ENCODE measurements at places on chromosomes 7 and 10.

DNA sequence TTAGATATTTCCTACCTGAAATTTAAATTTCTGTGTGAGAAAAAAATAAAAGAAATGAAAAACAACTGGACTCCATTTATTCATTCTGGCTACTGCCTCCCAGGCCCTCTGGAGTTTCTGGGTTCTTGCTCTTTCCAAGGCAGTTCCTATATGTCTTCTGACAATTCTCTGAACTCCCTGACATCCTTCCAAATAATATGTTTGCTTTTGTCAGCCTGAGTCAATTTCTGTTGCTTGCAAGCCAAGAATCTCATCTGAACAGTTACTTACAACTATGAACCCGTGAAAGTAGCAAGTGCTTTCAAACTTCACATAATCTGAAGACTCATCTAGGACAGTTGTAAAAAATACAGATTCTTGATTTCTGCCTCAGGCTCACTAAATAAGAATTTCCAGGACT, 216.7 kb upstream of the NPVF start:
- DNase-seq, result no peak

- no peak for DNase-seq
These were observed 49.0 kb upstream of the PCGF5 start for GRCh38 chr10:91171485-91171884.

DNA sequence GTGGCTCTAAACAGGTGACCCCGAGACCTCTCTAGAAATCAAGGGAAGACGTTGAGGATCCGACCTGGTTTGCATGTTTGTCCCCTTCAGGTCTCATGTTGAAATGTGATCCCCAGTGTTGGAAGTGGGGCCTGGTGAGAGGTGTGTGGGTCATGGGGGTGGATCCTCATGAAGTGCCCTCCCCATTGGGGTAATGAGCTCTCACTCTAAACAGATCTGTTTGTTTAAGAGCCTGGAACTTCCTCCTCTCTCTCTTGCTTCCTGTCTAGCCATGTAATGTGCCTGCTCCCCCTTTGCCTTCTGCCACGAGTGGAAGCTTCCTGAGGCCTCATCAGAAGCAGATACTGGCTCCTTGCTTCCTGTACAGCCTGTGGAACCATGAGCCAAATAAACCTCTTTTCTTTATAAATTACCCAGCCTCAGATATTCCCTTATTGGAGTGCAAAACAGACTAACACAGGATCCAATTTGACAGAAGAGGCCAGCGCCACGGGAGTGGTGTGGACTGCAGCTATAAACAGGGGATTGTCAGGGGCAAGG, 10.8 kb upstream of the POLM start:
- DNase-seq, result no peak

GRCh38 chr10:52950578-52950977, 178.0 kb upstream of the MBL2 start:
- DNase-seq, result no peak

- no peak for DNase-seq
These were observed 10.9 kb upstream of the KIAA1549 start for GRCh38 chr7:138992052-138992531.

- no peak for DNase-seq
These were observed 22.0 kb downstream of the GRM3 start for GRCh38 chr7:86665669-86666068.

DNA sequence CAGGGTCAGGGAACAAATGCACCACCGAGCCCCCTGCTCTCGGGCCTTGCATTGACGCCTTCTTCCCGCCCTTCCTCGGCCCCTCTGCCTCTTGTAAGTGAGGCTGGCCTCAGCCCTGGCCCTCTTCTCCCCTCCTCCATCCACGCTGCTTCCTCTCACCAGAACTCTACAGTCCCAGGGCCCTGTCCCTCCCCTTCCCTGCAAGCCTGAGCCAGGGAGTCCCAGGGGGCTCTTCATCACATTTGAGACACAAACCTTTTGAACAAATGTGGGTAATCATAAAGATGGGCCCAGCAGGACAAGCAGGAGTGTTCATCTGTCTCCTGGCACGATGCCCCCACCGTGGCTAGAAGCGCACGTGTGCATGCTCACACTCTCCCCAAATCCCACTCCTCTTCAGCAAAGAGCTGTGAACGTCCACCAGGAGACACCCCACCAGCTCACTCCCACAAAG, 57.7 kb downstream of the SLIT1 start:
- DNase-seq, result no peak

DNA sequence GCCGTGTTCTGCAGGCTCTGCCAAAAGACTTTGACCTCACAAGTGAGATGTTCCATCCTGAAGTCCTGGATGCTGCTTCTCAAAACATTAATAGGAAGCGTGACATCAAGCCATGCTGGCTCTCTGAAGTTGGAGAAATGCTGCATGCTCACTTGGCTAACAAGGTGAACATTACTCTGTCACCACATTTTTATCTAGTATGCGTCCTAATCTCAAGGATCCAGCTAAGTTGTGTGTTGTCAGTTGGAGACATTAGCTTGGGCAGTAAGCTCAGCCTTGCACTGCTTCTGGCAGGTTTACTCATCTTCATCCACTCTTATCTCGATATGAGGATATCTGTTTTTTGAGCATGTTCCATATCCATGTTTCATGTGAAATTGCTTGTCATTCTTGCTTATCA, 165.2 kb downstream of the SDK1 start:
- no peak for DNase-seq

DNA sequence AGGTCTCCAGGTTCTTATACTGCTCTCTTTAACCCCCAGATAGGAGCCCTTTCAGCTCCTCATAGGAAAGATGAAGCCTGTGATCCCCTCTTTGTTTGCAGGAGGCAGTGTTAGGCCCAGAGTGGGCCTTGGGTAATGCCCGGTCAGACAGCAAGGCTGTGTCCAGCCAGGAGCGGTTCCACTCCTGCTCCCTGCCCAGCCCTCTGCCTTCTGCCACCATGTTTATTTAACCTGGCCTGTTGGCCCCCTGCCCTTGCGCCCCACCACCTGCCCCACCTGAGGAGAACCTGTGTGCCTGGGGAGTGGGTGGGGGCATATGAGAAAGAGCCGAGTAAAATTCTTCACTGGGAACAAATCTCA, 24.3 kb downstream of the CDH23 start:
- DNase-seq, result no peak

GRCh38 chr10:623477-624311, 65.8 kb downstream of the DIP2C start:
- no peak for DNase-seq

DNA sequence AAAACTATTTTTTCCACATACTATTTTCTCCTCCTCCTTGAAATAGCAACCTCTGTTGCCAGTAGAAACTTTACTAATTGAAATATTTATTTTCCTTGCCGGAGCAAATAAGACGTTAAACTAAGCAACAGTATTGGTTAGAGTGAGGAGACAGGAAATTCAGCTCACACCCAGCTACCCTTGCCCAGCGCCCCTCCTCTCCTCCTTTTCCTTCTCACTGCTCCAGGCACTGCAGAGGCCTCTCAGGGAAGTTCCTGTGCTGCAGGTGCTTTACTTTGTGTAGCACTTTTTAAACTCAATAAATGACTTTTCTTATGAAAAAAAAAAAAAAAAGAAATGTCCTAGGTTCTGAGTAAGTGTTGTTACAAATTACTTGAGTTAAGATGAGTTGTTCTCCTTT, 134.0 kb downstream of the SEMA3E start:
- DNase-seq, result no peak

- DNase-seq, result no peak
These were observed 91.7 kb upstream of the IFRD1 start for GRCh38 chr7:112358513-112358912.

DNA sequence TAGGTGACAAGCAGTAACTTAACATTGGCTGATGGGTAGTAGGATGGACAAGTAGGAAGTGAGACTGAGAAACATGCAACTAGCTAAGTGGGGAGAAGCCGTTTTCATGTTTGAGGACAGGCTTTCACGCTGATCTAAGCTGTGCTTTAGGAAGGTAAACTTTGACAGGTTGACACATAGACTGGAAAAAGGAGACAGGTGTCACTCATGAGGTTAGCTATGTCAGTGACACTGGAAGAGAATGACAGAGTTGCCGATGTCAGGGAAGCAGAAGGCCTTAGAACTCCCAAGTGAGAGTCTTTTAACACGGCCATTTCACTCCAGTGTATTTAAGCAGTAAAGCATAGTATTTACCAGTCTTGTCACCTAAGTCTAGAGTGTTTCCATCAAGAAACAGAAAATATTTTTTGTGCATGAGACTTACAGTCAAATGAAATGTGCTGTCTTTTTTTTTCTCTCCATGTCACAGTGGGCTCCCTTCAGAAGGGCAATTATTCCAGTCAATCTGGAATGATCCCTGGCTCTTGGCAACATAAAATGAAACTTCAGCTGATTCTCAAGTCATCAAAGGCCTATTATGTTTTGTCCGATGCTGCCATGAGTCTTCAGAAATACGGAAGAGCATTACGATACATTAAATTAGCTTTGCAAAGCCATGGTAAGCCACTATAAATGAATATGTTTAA, 20.6 kb downstream of the EDRF1 start:
- no peak for DNase-seq

- no peak for DNase-seq
These were observed 380 bp downstream of the NAT16 start for GRCh38 chr7:101179713-101180112.

DNA sequence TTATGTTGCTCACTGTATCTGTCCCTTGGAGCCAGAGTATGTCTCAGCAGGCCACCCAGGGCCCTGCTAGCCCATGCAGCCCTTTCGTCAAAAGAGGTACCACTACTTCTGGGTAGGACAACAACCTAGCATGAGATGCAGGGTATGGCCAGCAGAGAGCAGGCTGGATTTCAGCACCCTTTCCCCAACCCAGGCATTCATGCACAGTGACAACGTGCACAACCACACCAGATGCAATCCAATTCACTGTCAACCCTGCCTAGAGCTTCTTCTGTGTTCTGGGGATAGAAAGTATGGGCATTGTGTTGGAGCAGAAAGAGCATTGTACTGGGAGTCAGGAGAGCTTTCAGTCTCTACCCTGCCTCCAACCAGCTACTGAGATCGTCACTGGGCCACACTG, 37.9 kb downstream of the JAZF1 start:
- DNase-seq, result no peak

DNA sequence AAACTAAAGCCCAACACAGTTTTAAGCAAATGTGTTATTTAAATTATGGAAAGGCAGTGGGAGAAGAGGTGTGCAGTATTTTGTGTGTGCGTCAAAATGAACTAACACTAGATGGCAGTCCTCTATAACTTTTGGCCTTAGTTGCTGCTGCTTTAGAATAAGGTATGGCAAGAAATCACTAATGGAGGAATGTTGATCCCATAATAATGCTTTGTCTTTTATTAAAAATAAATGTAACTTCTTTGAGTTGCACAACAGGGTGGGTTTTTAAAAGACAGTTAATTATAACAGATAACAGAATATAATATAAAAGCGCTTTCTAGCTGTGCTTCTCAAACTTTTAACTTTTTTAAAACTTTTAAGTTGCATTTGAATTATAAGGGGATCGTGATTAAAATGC, 56.4 kb downstream of the BBS9 start:
- DNase-seq, result peak; percentile 8

DNA sequence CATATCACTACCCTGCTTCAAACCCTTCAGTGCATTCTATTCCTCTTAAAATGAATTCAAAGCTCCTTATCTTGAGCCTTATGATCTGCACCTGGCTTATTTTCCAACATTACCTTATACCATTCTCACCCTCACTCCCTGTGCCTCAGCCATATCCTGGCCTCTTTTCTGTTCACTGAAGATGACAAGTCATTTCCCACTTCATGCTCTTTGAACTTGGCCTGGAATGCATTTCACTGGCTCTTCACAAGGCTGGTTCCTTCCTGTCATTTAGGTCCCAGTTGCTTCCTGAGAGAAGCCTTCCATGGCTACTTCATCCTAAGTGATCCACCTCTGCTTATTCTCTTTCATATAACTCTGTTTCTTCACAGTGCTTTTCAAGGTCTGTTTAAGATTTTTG, 3.2 kb upstream of the LIPF start:
- DNase-seq, result no peak

DNA sequence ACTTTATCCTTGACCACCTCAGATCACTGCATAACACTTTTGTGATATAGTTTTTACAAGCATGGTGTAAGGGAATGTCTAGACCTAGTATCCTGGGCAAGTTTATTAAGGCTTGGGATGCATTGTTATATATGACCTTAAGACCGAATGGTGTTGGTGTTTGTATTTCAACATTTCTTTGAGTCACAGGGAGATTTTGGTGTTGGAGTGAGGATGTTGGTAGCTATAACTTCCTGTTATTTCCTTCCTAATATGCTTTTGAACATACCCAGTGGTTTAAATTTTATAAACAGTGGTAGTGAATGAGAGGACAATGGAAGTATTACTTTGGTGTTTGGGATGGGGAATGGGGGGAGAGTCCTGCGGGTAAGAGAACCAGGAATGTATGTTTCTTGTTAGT, 2.6 kb downstream of the EXOC4 start:
- no peak for DNase-seq

- no peak for DNase-seq
These were observed 45.5 kb upstream of the CYTH3 start for GRCh38 chr7:6317797-6318438.

- DNase-seq, result no peak
These were observed 26.4 kb upstream of the KNDC1 start for GRCh38 chr10:133133471-133134231.

- no peak for DNase-seq
These were observed 5.3 kb downstream of the CTBP2 start for GRCh38 chr10:125155101-125155500.
